NCI-H446 (cell line): ENCODE measurements at places on chromosomes 12 and 14.

DNA sequence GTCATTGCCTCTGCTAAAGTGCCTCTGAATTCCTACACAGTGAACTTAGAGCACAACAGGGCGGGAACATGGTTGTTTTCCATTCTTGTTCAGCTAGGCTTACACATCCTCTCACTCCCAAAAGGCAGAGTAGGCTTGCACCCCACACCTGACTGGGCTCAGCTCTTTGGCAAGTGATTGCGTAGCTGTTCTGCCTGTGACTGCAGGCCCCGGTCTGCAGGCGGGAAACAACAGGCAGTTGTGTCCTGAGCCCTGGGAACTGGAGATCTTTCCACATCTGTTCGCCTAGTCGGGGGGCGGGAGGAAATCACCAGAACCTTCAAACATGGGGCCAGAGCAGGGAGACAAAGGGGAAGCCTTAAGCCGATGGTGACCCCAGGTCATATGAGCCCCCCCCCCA, 274.7 kb downstream of the ZFP36L1 start:
- no peak for DNase-seq

- DNase-seq: peak; percentile 46
These were observed 98.3 kb downstream of the LRRC74A start for GRCh38 chr14:76924371-76925096.

DNA sequence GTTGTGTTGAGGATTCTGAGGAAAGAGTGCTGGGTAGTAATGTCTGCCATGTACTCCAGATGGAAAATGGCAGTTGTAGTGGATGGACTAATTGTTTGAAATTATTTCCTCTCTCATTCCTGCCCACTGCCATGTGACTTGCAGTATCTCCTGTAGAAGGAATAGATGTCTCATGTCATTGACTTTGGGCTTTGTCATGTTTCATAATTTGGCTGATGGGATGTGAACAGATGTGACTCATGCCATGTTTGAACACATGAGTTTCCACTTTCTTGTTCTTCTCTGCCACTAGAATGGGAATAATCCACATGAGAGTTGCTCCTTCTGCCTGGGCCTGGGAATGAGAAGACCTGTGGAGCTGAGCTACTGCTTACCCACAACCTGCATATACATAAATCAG, 2.4 kb upstream of the CALCOCO1 start:
- no peak for DNase-seq

DNA sequence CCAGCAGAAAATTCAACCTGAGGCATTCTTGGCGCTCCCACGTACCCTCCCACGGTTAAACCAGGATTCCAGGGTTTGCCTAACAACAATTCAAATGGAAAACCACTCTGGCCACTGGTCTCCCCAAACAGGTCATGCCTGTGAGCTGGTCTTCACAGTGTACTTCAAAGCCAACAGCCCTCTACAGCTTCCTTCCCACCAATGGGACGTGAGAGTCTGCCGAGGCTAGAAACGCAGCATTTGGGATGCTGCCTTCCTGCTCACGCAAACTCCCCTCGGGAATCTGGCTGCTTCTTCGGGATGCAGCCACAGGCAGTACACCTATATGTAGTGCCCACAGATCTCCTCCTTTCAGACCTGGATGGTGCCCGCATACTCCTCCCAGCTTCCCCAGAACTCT, 149.1 kb downstream of the KLHL28 start:
- DNase-seq: no peak

- no peak for DNase-seq
These were observed 334.0 kb downstream of the BTG1 start for GRCh38 chr12:91811481-91812287.

DNA sequence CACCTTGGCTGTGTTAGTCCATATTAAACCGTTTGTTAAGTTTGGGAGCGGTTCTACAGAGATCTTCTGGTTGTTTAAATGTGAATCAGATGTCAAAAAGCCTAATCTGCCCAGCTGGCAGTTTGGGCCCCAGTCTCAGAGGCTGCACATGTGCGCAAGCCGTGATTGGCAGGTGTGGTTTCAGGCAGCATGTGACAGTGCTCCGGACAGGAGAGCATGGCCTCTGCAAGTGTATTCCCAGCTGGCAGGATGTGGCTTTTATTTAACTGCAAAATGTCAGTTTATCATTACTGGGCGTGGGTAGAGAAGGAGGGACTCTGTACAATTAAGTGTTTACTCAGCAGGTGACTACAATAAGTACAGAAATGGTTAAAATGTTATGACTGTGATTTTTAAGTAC, 77.5 kb downstream of the PELI2 start:
- no peak for DNase-seq

DNA sequence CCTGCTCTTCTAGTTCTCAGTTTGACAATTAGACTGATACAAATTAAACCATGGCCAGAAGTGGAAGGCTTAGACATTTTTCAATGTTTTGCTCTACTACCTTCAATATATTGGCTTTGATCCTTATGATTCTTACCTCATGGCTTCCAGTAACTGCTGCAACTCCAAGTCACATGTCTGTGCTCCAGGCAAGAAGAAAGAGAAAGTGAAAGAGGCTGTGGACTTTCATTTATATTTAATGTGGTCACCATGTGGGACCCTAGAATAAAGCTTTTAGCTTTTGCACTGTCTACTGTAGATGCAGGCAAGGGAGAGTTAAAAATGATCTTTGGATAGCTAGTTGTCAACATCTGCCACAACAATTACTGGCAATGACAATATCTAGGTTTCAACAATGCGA, 214.3 kb upstream of the PDE3A start:
- DNase-seq: no peak

GRCh38 chr12:130079279-130079678, 83.0 kb upstream of the FZD10 start:
- no peak for DNase-seq

- DNase-seq: no peak
These were observed 68.0 kb downstream of the AVPR1A start for GRCh38 chr12:63083046-63083445.

DNA sequence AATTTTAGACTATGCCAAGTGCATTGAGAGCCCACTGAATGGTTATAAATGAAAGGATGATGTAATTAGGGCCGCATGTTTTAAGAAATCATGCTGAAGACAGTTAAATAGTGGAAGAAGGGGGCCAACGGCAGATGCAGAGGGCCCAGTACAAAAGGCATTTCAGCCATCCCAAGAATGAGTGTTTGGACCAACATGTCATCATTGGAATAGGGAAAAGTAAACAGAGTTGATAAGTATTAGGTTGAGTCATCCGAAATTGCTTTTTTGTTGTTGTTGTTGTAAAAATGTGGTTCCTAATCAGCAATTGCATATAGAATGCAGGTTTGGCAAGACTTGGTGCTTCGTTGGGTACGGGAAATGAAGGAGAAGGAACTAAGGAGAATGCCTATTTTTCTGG, 29.5 kb downstream of the BMP4 start:
- no peak for DNase-seq

- no peak for DNase-seq
These were observed 61.2 kb upstream of the TMTC2 start for GRCh38 chr12:82625523-82625922.

DNA sequence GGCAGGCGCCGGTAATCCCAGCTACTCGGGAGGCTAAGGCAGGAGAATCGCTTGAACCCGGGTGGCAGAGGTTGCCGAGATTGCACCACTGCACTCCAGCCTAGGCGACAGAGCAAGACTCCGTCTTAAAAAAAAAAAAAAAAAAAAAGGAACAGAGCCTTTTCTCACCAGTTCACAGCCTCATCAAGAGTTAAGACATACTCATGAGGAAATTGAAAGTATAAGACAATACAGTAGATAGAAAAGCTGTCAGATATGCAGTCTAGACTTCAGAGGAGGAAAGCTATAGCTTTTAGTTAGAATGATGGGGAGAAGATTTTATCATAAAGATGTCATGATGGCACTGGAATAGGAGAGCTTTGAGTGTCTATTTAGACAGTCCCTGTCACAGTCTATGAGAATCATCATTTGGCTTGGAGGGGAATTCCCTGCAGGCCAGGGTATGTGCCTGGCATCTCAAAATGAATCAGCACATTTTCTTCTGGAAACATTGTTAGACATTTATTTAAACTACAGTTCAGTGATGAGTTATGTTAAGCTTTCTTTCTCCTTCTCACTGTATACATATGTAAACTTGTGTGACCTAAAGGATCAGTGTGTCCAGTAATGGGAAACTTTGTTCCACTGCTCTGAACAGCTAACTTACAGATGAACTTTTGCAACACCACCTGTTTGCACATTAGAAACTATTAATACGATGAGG, 2.9 kb upstream of the RAB35 start:
- no peak for DNase-seq

GRCh38 chr14:50964683-50965390, 20.6 kb upstream of the PYGL start:
- peak; percentile 27 for DNase-seq

DNA sequence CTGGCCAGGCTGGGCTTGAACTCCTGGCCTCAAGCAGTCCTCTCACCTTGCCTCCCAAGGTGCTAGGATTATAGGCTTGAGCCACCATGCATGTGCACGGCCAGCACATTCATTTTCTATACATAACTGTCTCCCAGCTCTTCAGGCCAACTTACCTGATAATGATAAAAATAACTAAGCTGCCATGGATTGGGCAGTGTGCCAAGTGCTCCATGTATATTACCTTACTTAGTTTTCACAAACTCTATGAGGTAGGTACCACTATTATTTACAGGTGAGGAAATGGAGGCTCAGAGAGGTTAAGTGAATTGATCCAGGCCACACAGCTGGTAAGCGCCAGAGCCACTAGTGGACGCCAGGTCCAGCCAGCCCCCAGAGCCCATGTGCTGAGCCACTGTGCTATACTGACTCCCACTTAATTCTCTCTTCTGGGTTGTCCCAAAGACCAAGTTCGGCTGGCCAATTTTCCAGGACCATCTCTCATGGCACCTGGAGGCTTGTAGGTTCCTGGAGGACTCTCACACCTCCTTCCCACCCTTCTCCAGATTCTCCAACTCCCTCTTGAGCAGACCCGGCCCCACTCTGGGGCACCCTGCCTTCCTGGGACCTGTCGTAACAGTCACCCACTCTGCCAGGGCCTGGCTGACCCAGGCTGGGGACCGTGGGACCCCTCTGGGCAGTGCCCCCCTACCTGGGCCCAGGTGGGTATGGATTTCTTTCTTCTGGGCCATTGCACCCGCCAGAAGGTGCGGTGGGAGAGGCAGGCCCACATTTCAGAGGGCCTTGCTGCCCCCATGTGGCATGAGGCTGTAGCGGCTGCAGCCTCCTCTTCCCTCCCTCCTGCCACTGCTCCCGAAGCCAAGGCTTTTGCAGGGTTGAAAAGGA, 30.2 kb upstream of the CIPC start:
- DNase-seq: peak; percentile 75

- no peak for DNase-seq
These were observed 34.8 kb downstream of the BRAP start for GRCh38 chr12:111650912-111651311.

GRCh38 chr12:48542300-48542928, 17.0 kb downstream of the OR8S1 start:
- peak; percentile 0 for DNase-seq

DNA sequence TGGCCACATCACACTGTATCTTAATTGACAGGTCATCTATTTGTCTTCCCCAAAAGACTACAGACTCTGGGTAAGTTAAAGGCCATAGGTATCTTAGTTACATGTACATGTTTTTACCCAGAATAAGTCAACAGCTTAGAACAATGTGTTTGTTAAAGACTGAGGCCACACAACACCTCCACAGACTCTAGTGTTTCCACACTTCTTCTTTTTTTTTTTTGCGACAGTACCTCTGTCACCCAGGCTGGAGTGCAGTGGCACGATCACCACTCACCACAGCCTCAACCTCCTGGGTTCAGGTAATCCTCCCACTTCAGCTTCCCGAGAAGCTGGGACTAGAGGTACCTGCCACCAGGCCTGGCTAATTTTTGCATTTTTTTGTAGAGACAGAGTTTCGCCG, 1.3 kb downstream of the GPN3 start:
- DNase-seq: no peak

DNA sequence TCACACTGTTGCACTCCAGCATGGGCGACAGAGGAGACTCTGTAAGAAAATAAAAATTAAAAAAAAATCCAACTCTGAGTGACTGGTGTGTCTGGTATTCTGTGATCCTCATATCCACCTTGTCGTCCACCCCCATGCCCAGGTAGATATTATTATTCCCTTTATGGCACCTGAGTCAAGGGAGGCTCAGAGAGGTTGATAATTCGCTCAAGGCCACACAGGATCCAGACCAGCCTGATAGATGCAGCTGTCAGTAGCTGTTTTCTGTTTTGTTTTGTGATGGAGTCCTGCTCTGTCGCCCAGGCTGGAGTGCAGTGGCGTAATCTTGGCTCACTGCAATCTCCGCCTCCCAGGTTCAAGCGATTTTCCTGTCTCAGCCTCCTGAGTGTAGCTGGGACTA, 14.8 kb upstream of the FAM222A start:
- DNase-seq: no peak

- no peak for DNase-seq
These were observed 30.4 kb upstream of the CACNA2D4 start for GRCh38 chr12:1948883-1949282.

DNA sequence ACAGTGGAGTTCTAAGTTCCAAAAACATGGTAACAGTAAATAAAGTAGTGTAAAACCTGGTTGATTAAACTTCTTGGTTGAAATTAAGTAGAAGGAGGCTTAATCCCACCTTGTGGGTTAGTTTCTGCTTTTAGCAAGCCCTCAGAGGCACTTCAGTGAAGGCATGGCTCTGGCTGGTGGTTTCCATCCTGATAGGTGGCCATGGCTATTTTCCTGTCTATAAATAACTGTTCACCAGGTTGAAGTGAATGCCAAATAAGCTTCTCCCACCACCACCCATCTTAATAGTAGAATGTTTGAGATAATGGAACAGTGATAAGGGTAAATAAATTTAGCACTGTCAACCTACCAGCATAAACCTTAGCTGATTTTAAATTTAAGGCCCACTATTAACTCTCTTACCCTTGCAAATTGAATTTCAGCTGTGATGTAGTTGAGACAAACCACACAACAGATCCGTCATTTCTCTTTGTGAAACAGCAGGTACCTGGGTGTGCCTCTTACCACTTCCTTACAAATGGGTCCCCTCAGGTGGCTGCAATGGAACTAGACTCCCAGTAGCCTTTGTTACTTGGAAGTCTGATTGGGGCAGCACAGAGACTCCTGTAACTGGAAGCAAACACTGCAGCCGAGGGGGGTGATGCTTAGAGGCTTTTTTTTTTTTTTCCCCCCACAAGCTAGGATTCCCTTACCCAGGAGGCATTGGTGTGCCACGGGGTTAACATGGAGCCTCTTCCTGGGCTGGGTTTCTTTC, 41.4 kb downstream of the DAAM1 start:
- DNase-seq: no peak

DNA sequence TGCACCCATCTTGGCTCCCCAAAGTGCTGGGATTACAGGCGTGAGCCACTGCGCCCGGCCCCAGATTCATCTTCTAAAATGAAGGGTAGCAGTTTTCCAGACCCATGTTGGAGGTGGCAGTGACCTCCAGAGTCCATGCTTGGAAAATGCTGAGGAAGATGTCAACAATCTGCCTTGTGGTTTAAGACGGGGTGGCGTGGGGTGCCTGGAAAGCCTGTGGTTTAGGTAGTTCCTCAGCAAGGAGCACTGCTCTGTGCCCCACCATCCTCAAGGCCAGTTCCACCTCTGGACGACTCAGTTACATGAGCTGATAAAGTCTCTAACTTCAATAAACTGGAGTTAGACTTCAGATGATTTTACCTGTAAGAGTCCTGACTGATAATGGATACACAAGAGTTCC, 48.6 kb downstream of the DRAM1 start:
- no peak for DNase-seq
